ENCODE measurements at places on chromosomes 7 and 10. TPM values are rescaled to one million over a fixed set of nuclear protein-coding genes. Genes with fewer than 3 reads are reported as not detected.

DNA sequence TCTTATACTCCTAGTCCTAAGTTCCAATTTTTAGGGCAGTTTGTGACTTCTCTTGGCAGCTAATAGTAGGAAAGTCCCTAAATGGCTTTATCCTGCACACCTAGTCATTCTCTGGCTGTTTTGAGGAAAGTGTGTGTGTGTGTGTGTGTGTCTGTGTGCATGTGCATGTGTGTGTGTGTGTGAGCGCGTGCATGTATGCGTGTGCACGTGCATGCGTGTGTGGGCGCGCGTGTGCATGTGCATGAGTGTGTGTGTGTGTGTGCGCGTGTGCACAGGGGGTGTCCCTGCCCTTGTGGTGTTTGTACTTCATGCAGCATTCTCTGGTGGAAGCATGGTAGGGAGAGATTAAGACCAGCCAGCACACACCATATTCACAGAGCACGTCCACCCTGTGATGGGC, 18.2 kb downstream of the MACROH2A2 start:
- DNase-seq = no peak

GRCh38 chr7:123154231-123154860, 45.4 kb downstream of the SLC13A1 start:
- no peak for DNase-seq

PILRA gene
- 8.3 TPM for total RNA-seq

- DNase-seq = no peak
Observed at GRCh38 chr10:81603106-81603620, 271.8 kb upstream of the NRG3 start.

- no peak for DNase-seq
Observed at GRCh38 chr10:102410429-102411073, 8.0 kb downstream of the PSD start.

ZPBP gene
- total RNA-seq = not detected

GRCh38 chr7:30462179-30462578, 16.4 kb downstream of the NOD1 start:
- DNase-seq = no peak

- no peak for DNase-seq
Observed at GRCh38 chr10:4473977-4474376, 352.0 kb upstream of the AKR1E2 start.

GRCh38 chr7:155809332-155809946, 2.8 kb downstream of the SHH start:
- DNase-seq = no peak

DNA sequence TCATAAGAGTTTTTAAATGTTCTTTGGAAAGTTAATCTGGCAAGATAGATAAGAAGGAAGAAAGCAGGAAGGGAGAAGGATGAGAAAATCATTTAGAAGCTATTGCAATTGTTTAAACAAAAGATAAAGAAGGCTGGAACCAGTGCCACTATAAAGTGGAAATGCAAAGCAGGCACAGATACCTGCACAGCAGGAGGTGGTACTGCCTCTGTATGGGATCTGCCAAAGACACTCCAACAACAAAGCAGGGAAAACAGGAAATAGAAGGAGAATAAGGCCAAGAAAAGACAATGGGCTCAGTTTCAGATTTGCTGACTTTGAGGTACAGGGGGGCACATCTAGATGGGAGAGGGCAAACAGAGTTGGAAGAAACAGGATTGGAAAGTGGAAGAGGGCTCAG, 138.6 kb downstream of the PPP1R17 start:
- no peak for DNase-seq

DNA sequence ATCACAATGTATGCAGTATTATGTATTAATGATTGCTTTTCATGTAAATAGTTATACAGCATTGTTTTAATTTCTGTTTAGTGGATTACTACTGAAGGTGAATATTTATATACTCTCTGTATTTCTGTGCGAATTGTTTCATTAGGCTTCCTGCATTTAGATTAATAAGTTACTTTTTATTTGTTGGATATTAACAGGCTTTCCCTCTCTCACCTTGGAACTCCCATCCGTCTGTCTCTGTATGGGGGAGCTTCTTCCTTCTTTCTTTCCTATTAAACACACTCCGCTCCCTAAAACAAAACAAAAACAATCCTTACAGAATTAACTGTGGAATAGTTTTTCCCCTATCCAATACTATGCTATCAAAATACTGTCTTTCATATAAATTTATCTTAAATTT, 205.1 kb downstream of the CACNB2 start:
- DNase-seq = no peak

DNA sequence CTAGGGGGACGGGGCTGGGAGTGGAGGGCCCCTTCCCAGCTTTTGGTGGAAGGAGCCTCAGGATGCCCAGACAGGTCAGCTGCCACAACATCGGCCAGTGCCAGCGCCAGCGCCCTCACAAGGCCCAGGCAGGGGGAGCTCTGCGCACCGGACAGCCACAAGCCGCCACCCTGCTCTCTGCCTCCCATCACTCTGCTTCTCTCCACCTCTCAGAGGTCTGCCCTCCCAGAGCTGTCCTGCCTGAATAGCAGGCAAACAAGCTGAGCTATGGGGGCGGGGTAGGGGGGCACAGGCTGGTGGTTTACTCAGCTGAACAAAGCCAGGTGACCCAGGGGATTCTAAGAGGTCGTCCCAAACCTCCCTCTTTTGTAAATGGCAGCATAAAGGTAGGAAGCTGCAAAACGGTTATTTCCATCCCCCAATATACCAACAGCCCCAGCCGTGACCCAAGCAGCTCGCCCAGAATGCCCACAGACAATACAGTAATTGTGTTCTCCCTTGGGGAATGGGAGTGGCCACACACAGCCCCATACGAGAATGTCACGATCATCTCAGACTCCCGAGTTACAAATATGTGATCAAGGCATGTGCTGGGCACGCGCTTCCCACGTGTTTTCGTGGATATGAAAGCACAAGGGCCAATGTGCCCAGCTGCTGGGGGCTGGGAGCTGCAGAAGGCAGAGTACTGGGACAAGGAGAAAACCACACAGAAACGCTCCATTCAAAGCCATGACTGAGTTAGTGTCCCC, 19.7 kb downstream of the FAM53B start:
- DNase-seq = no peak

CH25H gene
- total RNA-seq = 0.74 TPM

A1CF gene
- not detected for total RNA-seq

Measured in vagina (tissue), 2 donors.